ENCODE measurements at places on chromosomes 16 and 17.
A peak's percentile ranks its signal among the peaks of the same experiment; 100 is the strongest.

GRCh38 chr16:70611224-70611598 lies 35.1 kb upstream of the IL34 start:
- DNase-seq, result no peak

DNA sequence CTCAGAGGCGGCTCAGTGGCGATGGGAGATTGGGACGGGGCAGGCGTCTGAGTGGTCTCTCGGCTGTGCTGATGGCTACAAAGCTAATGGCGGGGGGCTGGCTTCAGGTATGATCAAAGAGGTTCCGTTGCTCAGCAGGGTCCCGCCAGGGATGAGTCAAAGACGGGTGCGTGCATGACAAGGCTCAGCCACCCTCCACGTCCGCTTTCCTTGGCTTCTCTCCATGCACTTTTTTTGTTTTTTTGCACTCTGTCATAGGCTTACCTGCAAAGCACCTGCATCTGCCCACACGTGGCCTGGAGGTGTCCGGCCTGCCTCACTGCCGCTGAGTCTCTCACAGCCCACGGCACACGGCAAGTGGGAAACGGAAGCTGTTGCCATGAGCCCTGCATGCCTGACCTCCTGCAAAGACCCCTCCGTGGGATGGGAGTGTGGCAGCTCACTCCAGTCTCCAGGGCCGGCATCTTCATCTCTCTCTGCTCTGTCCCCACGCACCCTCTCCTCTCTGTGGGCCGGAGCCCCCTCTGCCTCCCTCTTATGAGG lies 85.5 kb upstream of the ZNF469 start:
- no peak for DNase-seq

DNA sequence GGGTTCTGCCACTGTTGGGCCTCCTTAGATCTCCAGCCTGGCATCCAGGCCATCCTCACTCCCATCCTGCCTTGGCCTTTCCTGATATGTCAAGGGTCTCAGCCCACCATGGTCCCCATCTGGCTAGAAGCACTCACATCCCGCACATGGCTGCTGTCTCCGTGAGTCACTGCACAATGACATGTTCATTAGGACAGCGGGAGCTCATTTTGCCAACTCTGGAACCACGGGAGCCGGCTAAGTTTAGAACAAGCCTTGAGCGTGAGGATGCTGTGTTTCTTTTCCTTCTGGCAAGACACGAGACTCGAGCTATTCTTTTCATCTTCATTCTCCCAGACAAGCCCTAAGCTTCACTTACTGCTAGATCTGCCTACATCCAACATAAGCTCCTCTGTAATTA lies 65.7 kb upstream of the KSR1 start:
- DNase-seq, result no peak

DNA sequence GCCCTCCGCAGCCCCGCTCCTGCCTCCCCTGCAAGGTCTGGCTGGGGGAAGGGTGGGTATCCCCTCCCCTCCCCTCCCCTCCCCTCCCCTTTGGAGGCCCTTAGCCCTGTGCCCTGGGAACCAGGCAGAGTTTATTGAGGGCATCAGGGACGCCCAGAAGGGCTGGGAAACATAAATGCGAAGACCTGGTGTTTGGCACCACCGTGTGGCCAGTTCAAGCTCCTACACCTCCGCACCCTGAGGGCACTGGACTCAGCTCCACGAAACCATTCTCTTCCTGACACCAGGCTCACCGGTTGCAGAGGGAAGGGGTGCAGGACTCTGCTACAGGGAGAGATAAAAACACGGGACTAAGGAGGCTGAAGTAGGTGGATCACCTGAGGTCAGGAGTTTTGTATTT lies 1.0 kb upstream of the AIPL1 start:
- peak; percentile 25 for DNase-seq

DNA sequence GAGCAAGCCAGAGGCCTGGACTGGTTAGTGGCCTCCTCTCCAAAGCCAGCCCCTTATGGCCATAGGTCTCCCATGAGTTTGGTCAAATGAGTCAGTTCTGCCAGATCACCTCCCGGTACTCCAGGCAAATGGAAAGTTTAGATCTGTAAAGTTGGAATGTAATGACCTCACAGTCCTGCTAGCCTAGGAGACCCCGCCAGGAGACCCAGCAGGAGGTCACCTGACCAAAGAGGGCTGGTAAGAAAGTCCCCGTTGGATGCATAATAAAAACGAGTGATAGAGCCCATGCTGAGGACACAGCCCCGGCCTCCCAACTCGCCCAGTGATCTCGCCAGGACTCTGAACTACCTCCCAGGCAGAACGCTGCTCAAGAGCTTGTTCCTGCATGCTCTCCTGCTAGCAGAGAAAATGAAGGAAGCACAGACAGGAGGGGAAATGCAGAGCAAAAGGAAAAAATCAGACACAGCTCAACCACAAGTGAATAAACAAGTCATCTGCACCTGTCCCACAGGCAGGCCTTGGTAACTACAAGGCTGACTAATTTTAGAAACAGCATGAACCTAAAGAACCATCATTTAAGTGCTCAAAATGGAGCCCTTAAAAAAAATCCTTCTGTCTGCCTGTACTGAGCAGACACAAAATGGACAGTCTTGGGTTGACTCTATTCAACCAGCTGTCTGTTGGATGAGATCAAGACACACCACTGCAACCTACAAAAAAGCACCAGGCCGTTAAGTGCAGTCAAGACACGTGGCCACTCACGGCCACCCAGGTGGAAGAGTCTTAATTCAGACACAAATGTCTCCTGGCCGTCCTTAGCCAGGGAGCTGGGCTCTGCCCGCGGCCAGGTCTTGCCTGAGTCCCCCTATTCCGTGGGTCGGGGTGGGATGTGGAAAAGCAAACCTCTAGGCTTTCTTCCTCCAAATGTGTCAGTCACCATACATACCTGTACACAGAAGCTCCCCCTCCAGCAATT lies 9.2 kb downstream of the CDIP1 start:
- no peak for DNase-seq

GRCh38 chr17:57940653-57941329 lies 14.4 kb downstream of the CUEDC1 start:
- DNase-seq, result no peak

DNA sequence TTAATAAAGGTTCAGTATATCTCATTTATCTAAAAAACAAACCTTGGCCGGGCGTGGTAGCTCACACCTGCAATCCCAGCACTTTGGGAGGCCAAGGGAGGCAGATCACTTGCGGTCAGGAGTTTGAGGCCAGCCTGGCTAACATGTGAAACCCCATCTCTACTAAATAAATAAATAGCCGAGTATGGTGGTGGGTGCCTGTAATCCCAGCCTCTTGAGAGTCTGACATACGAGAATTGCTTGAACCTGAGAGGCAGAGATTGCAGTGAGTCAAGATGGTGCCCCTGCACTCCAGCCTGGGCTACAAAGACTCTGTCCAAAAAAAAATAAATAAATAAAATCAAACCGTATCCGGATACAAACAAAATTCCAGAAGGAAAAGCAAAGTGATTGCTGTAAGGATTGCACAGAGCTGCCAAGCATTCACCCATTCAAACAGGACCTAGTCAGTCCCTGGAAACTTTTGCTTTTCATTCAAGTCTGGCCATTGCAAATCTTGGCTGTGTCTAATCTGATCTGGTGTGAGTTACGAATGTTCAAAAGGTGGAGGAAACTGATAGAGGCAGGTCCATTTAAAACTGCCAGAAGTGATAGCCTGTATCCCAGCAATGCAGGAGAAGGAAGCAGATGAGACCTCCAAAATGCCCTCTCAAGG lies 102.5 kb upstream of the CLEC3A start:
- DNase-seq, result no peak

DNA sequence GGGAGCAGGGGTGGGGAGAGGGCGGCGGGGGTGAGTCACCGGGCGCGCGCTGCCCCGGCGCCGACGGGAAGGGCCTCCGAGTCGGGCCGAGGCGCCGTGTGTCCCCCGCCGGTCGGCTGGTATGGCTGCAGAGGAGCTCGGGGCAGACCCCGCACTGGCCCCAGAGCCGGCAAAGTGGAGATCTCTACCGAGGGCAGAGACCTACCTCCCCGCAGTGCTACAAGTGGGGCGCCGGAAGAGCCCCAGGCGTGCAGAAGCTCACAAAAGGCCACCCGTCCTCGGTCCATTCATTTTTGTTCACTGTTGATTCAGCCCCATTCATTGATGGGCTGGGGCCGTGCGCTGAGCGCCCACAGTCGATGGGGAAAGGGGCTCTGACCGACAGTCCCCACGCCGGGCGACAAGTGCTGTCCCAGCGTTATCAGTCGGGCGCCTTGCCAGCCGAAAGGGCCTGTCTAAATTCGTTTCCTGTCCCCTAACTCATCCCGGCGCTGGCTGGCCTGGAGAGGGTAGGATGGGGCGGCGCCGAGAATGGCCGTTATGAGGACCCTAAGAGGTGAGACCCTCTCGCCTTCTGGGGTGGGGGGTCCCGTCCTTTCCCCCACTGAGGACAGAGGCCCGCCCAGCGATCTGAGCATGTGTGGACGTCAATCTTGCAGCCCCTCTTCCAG lies 709 bp upstream of the ENO3 start:
- DNase-seq, result no peak

DNA sequence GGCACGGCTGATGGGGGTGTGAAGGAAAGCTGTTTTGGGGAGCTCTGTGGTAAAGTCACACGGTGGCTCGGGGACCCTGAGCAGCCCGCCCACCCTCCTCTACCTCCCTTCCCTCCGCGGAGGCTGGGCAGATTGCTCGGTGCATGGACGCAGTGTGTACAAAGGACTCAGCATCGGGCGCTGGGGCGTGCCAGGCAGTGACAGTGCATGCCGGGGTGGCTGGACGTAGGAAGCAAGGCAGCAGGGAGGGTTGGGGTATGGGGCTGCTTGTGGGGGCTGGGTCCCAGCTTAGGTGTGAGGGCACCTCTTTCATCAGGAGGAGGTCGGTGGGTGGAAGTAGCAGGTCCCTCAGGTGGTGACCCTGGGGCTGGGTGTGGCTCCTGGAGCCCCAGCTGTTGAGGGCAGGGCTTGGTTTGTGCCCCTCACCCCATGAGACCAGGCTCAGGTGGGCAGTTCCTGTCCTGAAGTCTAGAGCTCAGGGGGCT lies 159.9 kb upstream of the GSE1 start:
- DNase-seq, result no peak

DNA sequence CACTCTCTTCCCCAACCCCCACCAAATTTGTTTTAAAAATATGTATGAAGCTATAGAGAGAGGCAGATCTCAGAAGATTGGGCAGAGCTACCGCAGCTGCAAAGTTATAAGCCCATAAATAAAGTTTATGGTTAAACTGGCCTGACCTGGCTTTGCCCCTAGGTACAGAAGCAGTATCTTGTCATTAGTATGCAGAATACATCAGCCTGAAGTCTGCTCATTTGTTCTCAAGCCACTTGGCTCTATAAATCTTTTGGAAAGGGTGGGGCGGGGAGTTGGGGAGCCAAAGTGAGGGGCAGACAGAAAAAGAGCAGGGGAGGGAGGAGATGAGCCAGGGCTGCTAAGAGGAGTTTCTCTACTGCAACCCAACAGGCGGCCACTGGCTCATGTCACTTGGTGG lies 113.2 kb downstream of the SOX9 start:
- DNase-seq, result no peak

DNA sequence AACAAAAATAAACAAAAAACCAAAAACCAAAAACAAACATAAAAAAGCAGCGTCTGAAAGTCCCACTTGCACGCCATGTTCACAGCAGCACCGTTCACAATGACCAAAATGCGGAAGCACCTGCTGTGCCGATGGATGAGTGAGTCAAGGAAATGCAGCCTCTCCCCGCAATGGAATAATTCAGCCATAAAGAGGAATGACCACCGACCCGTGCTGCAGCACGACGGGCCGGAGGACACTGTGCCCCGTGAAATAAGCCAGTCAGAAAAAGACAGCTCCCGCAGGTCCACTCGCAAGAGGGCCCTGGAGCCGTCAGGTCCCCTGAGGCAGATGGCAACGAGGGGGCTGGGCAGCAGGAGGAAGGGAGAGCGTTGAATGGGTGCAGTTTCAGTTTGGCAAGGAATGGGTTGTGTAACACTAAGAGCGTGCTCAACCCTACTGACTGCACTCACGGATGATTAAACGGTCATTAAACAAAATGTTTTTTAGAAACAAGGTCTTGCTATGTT lies 5.1 kb downstream of the CLCN7 start:
- no peak for DNase-seq

- no peak for DNase-seq
Observed at GRCh38 chr17:4972752-4973151, 5.1 kb upstream of the SPAG7 start.

GRCh38 chr17:20073055-20073979 lies 64.2 kb downstream of the SPECC1 start:
- peak; percentile 7 for DNase-seq

DNA sequence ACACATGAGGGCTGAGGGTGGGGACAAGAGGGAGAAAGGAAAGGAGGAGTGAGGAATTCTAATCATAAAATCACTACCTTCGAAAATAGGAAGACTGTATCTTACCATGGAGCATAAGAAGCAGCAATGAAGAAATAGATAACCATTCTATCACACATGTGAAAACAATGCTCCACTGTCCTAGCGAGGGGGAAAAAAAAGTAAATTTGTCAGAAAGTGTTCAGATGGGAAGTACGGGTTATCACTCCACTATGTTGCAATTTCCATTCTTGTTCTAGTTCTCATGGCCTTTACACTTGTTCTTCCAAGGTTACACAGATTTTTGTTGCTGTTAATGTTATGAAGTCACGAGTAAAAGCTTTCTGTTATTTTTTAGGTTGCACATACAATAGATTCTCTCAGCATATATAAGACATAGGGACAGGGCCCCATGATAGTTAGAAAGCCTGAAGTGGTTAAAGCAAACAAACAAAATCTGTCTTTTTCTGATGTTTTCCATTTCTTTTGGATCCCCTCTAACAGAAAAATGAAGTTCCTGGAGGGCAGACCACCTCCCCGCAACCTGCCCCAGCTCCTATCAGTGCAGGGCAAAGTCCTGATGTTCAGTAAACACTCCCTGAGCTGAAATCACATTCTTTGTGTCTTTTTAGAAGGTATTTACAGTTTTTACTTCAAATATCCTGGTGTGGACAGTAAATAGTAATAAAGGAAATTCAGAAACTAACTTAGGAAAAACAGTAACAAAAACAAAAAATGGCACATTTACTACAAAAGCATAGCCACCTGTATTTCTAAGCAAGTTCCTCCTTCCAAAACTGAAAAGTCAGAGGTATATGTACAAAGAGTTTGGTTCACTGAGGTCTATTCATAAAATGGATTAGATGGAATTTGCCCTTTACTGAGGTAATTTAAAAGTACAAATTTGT lies 13.7 kb downstream of the MMD start:
- DNase-seq, result no peak

DNA sequence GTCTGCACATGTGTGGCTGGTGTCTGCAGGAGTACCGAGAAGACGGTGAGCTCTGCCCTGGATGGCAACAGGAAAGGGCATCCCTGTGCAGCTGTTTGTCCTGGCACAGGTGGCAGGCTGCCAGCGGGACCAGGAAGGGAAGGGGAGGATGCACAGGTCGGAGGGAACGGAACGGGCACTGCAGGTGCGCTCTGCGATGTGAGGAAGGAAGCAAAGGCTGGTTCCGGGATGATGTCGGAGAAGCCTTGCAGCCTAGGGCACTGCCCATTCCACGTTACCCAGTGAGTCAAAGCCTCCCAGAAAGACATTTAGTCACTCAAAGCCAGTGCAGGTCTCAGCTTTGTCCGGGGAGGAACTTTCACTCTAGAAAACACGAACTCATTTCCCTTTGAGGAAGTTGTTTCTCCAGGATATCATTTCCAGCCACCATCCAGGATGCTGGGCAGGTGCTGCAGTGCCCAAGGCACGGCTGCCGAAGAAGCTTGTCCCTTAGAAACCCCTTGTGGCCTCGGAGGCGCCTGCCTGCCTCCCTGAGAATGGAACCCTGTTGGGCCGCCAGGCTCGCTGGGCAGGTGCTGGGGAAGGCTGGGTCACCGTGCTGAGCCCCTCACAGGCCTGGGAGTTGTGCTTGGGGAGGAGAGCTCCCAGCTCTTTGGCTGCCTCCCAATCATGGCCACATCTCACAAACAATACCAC lies 4.5 kb upstream of the TMEM235 start:
- no peak for DNase-seq

GRCh38 chr16:84643674-84644073 lies 4.6 kb upstream of the KLHL36 start:
- DNase-seq, result no peak
